ENCODE measurements at places on chromosomes 12 and 14.

GRCh38 chr12:124668602-124669001 lies 101.2 kb upstream of the NCOR2 start:
- no peak for DNase-seq

DNA sequence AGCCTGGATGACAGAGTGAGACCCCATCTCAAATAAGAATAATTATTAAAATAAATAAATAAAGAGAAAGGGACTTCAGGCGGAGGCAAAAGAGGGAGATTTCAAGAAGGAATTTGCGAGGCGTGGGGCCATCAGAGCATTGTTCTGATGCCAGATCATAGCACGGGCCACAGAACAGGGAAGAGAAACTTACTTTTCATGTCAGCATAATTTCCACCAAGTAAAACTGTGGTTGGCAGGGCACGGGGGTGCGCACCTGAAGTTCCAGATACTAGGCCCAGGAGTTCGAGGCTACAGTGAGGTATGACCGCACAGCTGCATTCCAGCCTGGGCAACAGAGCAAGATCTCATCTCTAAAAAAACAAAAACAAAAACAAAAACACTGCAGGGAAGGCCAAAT lies 11.0 kb upstream of the PLBD1 start:
- DNase-seq: no peak

DNA sequence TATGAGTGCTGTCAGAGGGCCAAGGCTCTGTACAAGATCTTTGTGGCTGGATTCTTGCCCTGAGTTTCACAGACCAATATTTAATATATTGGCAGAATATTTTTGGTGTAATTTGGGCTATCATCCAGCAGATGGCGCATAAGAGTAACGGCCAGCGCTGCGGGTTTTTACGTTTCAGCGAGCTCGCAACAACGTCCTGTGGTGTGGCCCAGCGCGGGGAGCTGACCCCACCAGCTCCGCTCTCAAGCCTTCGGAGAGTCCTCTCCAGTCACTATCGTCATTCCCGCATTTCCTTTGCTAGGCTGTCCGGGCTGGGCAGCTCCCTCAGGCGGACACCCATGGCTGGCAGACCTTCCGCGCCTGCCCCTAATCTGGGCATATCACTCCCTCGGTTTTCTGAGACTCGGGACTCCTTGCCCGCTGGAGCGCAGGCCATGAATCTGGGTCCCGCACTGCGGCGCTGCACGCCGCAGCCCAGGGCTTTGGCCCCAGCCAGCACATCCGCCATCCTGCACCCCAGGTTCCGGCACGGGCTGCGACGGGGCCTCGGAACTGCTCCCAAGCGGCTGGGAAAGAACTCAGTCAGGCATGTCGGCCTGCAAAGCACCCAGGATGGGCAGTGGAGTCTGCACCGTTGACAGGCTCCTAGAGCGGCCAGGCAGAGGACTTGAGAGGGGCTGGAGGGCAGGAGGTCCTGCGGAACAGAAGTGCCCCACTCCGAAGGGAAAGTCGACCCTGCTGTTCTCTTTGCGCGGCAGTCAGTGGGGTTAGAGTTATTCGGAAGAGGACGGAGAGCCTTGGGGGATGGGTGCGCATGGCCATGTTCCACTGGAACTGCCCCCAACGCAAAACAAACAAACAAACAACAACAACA lies 18.4 kb downstream of the OLR1 start:
- peak; percentile 85 for DNase-seq

DNA sequence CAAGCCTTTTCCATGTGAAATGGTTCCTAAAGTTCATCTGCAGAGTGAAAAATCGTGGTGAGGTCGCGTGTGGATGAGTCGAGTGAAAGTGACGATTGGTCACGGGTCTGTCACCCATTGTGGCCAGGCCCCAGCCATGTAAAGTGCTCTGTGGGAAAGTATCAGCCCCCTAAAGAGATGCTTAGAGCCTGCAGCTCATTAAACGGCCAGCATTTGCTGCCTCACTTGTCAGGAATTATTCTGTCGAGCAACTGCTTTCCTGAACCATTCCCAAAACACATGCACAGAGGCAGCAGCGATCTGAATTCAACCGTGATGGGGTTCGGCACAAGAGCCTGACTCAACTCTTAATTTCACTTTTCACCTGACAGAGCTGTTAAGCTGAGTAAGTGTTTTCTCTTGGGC lies 16.0 kb downstream of the DBX2 start:
- no peak for DNase-seq

GRCh38 chr14:78790271-78790670 lies 620.1 kb downstream of the NRXN3 start:
- DNase-seq: no peak

- no peak for DNase-seq
Observed at GRCh38 chr12:72089678-72090077, 151.0 kb downstream of the TPH2 start.

- peak; percentile 92 for DNase-seq
Observed at GRCh38 chr14:93184391-93185348, at the start of the genes LYSET and MOAP1. Gene LYSET (plus strand): TSS chr14:93185317. CDS start chr14:93185406, 89 bp downstream. Gene MOAP1 (minus strand): TSS chr14:93184897. CDS start chr14:93184242, 655 bp downstream.

GRCh38 chr14:88838015-88838414 lies 13.6 kb downstream of the TTC8 start:
- no peak for DNase-seq

DNA sequence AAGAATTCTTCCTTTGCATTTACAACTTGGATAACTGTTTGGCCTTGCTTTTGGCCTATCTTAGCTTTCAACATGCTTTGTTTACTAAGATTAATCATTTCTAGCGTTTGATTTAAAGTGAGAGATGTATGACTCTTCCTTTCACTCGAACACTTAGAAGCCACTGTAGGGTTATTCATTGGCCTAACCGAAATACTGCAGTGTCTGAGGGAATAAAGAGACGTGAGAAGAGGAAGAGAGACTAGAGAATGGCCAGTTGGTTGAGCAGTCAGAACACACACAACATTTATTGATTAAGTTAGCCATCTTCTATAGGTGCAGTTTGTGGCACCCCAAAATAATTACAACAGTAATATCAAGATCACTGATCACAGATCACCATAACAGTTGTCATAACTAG lies 62.3 kb upstream of the CCDC175 start:
- DNase-seq: no peak

GRCh38 chr14:70631948-70632347 lies 9.8 kb upstream of the TTC9 start:
- no peak for DNase-seq

DNA sequence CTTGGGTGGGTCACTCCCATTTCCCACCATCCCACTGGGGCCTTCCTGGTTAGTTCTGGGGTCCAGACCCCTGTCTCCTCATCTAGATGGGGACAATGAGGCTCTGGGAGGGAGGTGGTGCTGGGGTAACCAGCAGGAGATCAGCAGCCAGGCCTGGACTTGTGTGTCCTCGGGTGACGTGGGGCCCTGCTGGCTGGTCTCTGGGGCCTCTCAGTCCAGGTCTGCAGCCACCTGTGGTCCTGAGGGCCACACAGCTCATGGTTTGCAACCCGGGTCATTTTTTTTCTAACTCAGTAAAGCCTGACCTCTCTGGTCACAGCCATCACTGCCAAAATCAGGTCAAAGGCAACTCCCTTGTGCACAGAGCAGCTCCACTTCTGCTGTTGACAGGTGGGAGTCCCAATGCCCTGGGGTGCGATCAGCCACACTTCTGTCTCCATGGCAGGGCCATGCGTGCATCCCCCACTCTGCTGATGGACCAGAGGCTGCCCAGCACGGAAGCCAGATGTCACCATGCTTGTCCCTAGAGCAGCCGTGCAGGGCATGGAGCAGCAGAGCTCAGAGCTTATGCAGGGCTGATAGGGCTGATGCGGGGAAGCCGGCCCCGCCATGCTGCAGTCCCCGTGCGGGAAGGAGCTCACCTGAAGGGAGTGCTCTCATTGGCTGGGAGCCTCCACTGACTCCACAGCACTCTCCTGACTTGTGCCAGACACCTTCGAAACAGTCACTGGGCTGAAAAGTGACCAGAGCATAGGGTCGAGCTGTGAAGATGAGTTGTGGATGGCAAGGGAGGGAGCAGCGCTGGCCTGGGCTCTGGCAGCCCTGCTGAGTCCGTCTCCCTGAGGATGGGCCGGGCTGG lies 250.9 kb downstream of the ADGRD1 start:
- DNase-seq: no peak

GRCh38 chr12:31325524-31325875 lies 450 bp downstream of the SINHCAF start:
- DNase-seq: peak; percentile 57

DNA sequence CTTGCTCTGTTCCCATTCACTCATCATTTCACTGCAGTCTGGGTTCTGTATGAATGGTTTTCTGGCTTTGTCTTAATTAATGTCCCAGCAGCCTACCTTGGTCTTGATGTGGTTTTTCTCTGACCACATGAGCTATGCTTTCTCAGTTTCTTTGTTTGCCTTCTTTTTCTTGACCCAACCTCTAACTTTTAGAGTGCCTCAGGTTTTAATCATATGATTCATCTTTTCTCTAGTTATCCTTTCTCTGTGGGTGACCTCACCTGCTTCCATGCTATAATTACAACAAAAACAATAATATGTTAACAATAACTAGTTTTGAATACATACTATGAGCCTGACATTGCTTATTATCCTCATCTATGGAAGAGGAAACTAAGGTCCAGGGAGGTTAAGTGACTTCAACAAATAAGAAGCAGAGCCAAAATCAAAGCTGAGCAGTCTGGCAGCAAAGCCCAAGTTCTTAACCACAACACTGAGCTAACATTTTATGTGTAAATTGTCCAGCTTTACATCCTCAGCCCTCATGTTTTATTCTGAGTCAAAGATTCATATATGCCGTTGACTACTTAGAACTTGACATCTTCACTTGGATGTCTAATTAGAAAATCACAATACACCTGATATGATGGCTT lies 4.7 kb upstream of the EPYC start:
- peak; percentile 8 for DNase-seq

DNA sequence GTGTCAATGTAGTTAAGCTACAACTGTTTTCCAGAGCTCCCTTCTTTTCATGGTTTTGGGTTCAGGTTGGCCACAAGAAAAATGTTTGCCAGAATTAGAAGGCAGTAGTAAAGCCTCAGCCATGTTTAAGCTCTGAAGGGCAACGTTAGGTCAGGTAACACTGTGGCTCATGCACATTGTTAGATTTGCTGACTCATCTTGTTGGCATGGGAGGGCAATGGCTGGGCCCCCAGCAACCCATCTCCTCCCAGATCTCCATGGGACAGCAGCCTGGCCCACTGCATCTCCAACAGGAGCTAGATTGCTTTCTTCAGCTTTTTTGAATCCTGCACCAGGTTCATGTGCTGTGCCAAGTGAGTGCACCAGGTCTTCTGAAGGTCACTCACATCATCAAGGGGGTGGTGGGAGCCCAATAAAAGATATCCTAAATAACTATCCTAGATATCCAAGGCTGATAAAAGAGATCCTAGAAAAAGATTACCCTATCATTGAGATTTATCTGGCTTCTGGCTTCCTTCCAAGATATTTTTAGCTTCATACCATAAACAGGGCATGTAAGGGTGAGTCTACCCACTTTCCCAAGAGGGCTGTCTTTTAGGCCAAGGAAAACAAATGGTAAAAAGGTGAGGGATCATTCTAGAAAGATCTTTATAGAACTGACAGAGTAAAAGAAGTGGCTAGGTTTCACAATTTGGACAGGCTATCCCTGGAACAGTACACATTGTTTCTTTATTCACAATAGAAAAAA lies 28.9 kb downstream of the PTGER2 start:
- peak; percentile 42 for DNase-seq

GRCh38 chr12:15050659-15051058 lies 77.8 kb downstream of the PDE6H start:
- no peak for DNase-seq

DNA sequence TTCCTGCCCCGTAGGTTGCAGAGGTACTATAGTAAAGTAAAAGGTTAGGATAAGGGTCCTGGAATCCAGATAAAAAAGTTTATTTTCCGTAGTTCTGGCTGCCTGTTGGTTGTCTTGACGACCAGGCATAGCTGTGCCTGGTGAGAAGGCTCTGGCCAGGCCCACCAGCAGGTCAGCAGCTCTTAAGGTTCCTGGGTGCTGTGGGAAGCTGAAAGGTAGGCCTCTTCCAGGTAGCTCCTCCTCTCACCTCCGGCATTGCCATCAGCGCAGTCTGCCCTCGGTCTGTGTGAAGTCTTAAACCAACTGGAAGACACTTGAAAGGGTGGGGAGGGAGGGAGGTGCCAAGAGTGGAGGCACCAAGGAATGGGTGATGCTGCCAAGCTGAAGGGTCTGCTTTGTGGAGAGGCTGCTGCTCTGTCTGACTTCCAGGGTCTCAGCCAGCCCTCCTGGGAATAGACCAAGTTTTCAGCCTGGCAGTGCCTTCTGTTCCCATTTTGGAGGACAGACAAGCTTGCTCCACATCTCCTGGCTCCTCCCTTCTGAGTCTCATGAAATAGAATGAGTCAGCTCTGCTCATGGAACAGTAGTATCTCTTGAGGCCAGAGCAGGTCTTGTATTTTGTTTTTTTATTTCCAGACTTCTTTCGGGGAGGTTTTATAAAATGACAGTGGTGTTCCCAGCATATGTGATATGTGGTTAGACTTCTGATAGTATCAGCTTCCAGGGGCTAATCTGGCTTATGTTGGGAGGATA lies 5.2 kb upstream of the ACADS start:
- peak; percentile 90 for DNase-seq

- peak; percentile 88 for DNase-seq
Observed at GRCh38 chr14:60563113-60563512, 54.2 kb downstream of the SIX6 start.

GRCh38 chr12:81517296-81517695 lies 241.9 kb downstream of the PPFIA2 start:
- no peak for DNase-seq

DNA sequence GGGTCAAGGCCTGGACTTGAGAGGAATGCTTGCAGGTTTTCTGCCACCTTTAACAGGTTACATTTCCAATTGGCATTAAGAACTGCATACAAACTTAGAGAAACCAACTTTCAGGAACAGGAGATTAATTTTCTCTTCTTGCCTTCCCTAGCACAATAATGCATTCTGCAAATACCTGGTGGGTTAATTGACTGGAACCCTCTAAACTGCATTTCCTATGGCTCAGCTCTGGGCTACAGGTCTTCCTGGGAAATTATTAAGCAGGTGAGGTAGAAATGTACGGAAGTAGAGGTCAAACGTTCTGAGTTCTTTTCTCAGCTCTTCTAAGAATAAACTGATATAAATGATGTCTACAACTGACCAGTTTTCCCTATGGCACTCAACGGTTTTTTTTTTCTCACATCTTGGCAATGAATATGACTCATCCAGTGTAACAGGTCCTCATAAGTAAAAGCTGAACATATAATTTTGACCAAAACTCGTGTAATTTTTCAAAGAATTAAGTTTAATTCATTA lies 144.9 kb upstream of the PELI2 start:
- DNase-seq: no peak

DNA sequence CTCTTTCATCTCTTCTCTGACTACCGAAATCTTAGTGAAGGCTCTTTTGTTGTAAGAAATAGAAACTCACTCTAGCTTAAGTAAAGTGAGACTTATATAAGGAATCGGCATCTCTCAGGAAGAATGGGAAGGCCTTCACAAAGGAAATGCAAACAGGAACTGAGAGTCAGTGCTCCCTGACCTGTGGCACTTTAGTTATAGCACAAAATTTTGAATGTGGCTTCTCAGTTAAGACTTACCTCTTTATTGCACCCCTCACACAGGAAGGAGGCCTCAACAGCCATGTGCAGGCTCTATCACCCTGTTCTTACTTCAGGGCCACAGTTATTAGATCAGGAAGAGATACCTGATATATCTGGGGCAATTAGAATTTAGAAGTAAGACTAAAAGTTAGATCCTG lies 224.7 kb upstream of the EGLN3 start:
- DNase-seq: no peak

GRCh38 chr12:5015711-5016492 lies 27.8 kb upstream of the KCNA5 start:
- no peak for DNase-seq

All from adipocyte (in vitro differentiated cells).